ENCODE measurements at places on chromosomes 3 and 15.

GRCh38 chr15:37698679-37699078, 235.8 kb upstream of the TMCO5A start:
- DNase-seq = no peak

DNA sequence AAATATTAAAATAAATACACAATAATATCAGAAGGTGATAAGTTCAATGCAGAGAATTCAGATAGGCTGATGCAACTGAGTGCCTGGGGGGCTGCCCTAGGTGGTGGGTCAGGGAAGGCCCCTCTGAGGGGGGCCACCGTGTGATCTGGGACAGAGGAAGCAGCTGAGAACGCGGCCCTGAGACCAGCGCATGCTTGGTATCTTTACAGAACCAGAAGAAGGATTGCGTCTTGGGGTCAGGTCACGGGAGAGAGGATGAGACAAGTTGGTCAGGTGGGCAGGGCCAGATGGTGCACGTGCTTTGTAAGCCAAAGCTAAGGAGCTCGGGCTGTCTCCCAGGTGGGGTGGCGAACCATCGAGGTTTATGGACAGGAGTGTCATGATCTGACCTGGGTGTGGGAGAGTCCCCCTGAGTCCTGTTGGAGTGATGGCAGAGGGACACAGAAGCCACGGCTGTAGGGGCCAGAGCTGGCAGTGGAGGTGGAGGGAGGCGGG, 121.2 kb downstream of the ETFA start:
- no peak for DNase-seq

- DNase-seq = no peak
These were observed 46.4 kb downstream of the DLEC1 start for GRCh38 chr3:38085311-38085942.

- DNase-seq = no peak
These were observed 763 bp downstream of the GOLGB1 start for GRCh38 chr3:121748680-121749275.

DNA sequence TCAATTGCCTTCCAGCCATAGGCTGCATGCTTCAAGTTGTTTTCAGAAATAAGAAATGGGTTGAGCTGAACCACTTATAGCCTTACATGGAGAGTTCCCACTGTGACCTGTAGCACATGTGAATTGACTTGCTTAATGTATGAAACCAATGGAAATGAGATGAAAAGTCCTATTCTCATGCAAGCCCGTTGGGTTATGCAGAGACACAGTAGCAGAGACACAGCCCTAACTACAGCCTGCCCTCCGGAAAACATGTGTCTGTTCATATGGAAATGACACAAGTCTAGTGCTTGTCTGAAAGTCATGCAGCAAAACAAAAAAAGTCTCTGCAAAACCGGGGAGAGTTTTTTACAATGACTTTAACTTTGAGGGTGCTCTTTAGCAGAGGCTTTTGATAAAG, 14.5 kb downstream of the HIGD2B start:
- no peak for DNase-seq

DNA sequence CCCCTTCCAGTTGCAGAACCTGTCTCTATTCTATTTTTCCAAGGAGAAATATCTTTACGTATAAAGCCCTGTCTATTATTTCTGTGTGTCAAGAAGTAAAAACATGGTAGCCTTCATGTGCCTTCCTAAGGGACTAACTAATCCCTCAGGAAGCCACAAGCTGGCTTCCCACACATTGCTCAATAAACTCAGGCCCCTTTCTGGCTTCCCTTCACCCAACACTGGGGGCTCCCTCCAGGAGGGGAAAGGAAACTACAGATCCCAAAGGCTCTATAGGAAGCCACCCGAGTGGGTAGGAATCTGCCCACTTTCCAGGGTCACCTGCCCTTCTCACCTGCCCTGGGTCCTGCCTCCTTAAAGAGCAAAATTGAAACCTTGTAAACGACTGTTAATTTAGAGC, 4.6 kb downstream of the TLE3 start:
- DNase-seq = no peak

GRCh38 chr3:184651904-184652303, 60.0 kb downstream of the MAGEF1 start:
- no peak for DNase-seq

DNA sequence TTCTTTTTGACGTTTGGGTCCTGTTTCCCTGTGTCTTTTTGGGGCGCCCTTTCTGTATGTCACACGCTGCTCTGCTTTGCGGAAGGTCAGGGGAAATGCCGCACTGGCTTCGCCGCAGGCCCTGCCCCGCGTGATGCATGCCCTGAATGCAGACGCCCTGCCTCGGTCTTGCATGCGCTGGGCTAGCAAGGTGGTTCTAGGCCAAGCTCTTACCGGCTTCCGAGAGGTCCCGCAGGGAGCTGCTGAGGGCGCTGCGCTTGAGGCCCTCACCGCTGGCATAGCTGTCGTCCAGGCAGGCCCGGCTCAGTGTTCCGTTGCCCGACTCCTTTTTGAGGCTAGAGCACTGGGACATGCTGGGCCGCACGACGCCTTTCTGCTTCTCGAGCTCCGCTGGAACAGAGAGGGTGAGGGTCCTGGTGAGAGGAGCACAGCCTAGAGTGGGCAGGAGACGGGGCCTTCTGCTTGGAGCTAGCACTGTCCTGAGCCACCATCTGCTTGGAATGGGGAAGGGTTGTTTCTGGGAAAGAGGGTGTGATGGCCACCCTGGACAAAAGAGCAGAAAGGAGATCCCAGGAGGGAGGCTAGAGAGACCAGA, 66.9 kb upstream of the RPL32 start:
- DNase-seq = no peak

DNA sequence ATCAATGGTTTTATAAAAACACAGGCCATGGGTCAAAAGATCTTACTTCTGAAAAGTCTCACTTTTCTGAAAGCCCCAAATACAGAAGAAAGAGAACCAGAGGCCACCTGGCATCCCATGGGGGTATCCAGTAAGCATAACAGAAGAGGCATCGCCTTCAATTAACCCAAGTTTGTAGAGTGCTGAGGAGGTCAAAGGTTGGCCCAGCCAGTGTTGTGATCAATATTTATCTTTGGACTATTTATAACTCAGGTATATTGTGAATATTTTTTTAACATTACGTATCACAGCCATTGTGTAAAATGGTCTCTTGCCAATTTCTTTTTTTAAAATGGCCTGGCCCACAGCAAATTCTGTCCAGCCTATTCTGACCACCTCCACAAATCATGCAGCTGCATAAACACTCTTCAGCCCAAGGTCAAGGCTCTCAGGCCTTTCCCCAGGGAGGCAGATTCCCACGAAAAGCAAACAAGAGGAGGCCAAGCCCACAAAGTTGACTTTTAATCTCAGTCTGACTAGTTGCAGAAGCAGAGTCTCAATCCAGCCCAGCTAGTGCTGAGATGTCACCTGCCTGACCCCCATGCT, 26.2 kb upstream of the SPTBN5 start:
- no peak for DNase-seq

DNA sequence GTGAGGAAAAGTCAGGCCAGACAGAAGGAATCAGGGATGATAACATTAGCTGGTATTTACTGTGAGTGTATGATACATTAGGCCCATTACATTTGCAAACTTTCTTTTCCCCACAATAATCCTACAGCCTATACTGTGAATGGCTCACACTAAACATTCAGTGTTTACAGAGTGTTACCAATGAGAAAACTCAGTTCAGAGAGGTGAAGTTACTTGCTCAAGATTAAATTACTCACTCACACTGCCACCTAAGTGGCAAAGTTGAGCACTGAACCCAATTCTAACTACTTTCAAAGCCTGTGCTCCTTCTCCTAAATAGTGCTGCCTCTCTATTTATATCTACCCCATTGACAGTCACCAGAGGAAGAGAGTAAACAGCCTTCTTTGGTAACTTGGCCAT, 8.5 kb downstream of the XPC start:
- no peak for DNase-seq

DNA sequence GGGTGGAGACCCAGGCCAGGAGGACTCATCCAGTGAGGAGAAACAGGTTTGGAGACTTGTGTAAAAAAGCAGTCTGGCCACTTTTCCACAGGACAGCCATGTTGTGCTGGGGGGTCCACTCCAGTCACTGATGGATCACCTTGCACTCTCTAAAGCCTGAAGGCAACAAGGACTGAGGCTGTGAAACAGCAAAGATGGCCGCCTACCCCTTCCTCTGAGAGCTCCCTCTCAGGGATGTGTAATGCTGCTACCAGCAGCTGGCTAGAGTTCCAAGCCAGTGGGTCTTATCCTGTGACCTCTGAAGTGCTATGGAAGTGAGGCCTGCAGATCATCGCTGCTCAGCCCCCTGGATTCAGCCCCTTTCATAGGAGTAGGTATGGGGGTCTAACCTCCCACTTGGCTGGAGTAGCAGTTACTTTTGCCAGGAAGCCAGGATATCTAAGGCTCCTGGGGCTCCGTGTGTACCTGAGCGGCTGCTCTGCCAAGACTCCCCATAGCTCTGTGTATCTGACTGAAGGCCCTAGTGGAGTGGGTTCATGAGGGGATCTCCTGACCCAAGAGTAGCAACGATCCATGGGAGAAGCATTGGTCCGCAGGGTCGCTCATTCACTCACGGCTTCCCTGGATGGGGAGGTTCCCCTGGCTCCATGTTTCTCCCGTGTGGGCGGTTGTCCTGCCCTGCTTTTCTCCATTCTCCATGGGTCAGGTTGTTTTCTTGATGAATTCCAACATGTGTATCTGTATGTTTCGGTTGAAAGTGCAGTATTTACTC, 69.9 kb upstream of the TNFSF10 start:
- no peak for DNase-seq

DNA sequence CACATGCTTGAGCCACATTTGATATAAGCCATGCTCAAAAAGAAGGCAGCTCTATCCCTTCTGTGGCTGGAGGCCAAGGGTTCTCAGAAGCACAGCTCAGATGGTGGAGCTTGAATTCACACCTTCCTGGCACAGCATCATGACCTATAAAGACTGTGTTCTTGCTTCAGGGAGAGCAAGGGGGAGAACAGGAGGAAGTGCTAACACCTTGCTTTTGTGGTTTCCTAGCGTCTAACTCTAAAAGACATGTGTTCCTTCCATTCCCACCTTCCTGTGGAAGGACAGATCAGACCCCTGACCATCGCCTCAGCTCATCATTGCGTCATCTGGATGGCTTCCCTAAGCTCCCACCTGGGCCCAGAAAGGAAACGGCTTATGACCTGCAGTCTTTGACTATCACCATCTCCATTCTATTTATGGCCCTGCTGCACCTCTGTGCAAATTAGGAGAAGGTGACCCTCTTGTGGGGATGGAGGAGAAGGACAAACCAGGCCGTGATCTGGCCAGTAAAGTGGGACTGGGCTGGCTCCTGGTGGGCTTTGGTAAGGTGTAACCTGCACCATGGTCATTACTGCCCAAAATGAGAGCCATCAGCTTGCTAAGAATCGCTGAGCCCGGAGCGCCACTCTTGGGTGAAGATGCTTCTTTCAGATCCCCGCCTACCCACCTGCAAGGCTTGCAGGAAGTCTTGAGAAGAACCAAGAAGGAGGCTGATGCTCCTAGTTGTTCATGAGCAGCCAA, 128.5 kb downstream of the SERPINI1 start:
- DNase-seq = no peak

DNA sequence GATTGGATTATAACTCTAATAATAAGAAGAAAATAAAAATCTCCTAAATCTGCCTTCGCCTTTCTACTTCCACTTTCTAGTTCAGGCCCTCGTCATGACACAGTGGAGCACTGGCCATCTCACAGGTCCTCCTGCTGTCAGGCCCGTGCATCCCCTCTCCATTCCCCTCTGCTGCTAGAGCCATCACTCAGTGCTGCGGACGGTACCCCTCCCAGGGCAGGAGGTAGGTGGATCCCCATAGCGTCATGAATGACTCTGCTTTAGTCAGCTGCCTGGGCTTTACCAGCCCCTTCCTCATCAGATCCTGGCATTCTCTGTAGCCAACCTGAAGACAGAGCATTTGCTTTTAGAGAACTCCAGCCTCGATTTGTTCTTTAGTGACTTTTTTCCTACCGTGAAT, 12.0 kb upstream of the PPP1R2 start:
- DNase-seq = no peak

DNA sequence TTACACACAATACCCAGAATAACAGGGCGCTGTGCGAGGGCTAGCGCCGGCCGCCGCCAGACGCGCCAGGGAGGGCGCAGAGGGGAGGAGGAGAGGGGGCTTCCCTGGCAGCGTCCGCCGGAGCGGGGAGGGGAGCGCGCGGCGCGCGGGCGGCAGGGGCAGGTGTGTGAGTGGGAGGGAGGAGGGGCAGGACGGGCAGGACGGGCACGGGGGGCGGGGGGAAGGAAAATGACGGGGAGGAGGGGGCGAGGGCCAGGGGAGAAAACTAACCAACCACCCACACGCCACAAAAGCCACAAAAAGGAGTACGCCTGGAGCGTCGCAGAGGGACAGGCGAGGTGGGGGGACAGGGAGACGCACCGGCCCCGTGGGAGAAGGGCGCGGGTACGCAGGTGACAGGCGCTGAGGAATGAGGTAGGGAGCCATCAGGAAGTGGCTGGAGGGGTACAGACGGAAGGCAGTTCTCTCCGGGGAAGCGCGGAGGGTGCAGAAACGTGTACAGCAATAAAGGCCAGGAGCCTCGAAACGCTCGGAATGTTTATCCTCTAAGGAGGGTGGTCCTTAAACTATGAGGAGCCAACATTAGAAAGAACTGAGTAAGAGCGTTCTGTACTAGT, 610 bp upstream of the SATB1 start:
- no peak for DNase-seq

GRCh38 chr15:48695827-48696573, 50.5 kb upstream of the FBN1 start:
- no peak for DNase-seq

- DNase-seq = no peak
These were observed 730 bp downstream of the DGKG start for GRCh38 chr3:186361246-186361761.

- DNase-seq = no peak
These were observed 30.3 kb downstream of the TCF12 start for GRCh38 chr15:56948764-56949101.

GRCh38 chr3:138348754-138349739, 668 bp downstream of the MRAS start:
- DNase-seq = no peak

- DNase-seq = no peak
These were observed 2.2 kb upstream of the EPHB3 start for GRCh38 chr3:184559336-184559735.

- DNase-seq = no peak
These were observed 26.9 kb downstream of the LOXL1 start for GRCh38 chr15:73952913-73953750.

DNA sequence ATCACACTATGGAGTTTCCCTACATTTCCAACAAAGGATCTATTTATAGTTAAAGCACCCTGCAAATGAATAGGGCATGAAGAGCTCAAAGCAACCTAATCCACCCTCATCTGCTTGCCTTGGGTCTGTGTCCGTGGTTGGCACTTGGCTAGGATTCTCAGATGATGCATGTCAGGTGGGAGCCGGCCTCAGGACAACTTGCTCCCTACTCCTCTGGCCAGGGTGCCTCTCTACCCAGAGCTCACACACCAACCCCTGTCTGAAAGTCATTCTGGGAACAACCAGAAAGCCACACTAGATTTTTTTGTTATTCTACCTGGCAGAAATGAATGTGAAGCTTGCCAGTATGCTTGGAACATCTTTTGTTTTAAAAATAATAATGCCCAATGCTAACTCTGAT, 13.2 kb downstream of the ARHGEF3 start:
- no peak for DNase-seq

DNA sequence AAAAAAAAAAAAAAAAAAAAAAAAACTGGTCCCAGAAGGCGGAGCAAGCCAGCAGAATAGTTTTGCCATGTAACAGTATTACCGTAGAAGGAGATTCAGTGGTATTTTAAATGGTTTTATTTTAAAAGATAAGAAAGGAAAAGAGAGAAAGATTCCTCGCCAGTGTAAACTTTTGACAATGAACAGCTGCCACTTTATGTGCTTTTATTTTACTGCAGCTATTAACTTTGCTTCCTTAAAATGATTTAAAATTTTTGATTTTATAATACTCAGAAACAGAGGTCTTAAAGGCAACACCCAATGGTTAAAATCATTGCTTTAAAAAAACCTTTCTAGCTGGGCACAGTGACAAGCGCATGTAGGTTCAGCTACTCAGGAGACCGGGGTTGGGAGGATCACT, 46.8 kb downstream of the TMCO5A start:
- no peak for DNase-seq
